Amygdala (tissue), 56 donors: ENCODE measurements at places on chromosomes 12 and 14.

- DNase-seq, result no peak
Observed at GRCh38 chr12:1436981-1437380, 157.4 kb downstream of the FBXL14 start.

- peak; percentile 83 for DNase-seq
Observed at GRCh38 chr12:53452159-53453077, 516 bp downstream of the PCBP2 start.

DNA sequence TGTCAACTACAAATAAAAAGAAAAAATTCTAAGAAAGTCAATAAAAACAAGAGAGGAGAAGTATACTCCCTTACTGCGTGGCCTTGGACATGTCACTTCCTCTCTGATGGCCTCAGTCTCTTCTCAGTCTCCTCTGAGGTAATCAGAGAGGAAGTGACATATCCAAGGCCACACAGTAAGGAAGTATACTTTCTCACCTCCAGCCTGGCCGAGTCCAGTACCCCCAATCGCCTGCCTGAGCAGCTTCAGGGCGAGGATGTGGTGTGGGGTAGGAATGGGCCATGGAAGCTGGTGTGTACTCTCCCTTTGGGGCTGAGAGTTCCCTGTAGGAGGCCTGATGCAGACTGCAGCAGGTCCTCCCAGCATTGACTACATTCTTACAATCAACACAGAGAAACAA is 15.8 kb downstream of the VDR start:
- no peak for DNase-seq

DNA sequence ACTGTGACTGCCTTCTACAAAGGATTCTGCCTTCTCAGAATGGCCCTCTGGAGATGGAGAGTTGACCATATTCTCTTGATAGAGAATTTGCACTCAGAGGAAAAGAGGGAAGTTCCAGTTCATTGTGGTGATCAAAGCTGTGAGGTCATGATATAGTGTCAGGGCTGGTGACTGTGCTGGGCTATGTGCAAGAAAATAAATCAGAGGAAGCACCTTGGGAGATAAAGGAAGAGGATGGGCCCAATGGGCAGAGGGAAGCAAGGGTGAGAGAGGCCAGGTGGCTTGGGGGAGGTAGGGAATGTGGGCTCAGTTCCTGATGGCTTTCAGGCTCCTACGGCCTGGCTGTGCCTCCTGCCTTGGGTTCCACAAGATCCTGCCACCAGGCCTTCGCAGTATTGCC is 145.8 kb downstream of the SLC8A3 start:
- no peak for DNase-seq

DNA sequence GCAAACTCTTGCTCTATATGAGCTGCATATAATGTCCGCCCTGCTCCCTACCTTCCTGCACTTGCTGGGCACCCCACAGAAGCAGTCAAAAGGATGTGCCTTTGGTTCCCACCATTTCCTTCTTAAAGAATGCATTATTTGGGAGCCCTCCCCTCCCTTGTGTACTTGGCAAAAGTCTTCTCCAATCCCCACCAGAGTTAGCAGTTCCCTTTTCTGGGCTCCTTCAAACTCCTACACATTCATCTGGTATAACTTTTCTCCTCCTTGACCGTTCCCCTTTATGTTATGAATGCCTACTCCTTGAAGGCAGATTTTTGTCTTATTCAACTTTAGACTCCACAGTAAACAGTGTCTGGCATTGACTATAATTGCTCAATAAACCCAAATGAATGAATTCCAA is 27.8 kb downstream of the AREL1 start:
- DNase-seq, result no peak

DNA sequence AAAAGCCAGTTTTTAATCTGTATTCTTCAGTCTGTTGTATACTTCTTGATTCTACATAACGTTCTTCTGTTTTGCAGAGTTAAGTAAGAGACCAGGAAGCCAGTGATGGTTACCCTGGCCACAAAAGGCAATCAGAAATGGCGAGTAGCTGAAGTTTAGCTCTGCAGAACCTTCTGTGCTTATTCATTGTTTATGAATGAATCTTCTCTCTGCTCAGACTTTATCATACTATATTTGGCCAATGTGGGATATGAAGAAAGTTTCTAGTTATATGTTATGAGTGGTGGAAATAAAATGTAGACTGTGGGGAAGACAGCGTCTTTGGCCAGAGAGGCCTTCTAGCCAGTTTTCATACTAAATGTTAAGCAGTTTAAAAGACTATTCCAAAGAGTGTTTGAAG is 249.9 kb upstream of the RGS6 start:
- no peak for DNase-seq

DNA sequence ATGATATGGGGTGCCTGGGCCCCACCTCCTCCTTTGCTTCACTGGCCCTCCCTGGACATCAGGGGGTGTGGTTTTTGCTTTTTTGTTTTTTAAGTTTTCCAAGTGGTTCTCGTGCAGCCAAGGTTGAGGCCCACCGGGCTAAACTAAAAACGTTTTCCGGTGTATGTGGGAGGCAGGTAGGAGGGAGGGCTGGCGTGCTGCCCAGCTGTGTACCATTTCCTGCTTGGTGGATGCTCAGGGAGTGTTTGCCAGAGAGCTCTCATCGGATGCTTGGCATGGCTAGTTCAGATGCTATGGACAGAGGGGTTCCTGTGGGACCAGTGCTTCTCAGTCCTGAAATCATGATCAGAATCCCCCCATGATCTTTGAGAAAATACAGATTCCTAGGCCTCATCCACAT is 246.4 kb downstream of the CACNA1C start:
- DNase-seq, result no peak

DNA sequence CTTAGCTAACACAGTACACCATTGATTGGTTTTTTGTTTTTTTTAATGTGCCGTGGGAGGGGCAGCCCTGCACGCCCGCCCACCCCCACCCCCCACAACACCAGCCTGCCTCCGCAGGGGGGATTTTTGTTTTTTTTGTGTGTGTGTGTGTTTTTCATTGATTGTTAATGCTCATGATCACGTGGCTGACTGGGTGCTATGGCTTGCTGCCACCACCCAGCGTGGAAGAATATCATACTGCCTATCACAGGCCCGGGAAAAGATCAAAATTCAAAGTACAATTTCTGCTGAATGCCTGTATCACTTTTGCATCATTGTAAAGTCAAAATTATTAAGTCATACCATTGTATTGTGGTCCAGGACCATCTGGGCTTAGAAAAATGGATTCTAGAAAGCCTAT is 8.3 kb downstream of the RESF1 start:
- DNase-seq, result no peak

DNA sequence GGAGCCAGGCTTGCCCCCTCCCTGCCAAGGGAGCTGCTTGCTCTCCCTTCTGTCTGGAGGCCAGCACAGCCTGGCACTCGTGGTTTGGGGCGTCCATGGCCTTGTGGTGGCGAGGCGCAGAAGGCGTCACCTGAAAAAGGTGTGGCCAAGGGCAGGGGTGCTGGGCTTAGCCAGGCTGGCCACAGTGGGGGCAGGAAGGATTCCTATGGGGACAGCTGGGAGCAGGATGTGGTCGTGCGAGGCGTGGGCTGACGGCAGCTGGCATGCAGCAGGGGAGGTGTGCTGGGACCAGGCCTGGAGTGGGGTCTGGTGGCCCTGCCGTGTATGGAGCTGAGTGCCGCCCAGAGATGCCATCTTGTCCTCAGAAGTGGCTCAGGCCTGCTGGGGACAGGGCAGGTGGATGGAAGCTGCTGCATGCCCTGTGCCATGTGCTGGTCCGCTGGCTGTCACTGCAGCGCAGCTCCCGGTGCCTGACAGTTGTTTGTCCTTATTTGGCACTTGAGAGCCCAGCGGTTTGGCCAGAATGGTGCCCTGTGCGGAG is 30.0 kb downstream of the SH2B3 start:
- no peak for DNase-seq

DNA sequence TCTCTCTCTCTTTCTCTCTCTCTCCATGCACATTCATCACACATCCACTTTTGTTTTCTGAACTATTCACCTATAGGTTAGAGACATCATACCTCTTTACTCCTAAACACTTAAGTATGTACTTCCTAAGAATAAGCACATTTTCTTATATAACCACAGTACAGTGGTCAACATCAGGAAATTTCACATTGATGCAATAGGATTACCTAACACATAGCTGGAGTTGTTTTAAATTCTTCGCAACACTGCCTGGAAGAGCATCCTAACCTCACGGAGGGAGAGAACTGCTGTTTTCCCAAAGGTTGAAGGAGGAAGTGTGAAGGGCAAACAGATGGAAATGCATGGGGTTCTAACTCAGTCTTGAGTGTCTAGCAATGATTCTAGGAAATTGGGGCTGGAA is 159.2 kb downstream of the SYT1 start:
- DNase-seq, result no peak

DNA sequence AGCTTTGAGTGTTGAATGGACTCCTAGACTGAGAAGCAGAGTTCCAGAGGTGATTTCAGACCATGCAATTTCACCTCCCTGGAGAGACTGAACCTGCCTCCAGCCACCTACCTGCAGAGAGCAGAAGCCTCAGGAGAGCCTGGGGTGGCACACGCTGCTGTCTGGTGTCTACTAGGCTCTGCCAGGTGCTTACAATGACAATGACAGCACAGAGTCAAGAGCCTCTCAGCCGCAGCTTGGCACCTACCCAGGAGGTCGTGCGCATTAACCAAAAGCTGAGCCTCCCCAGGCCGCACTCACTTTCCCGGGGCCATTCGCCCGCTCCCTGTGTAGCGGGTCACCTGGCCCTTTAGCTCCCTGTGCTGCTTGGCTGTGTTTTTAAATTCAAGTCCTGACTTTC is 63.2 kb downstream of the TESC start:
- DNase-seq, result no peak

- no peak for DNase-seq
Observed at GRCh38 chr12:45732250-45732649, 2.7 kb downstream of the ARID2 start.

- DNase-seq, result no peak
Observed at GRCh38 chr14:104879983-104880565, 15.0 kb downstream of the CEP170B start.

GRCh38 chr12:26740991-26741390 is 92.0 kb downstream of the ITPR2 start:
- DNase-seq, result no peak

GRCh38 chr12:100174495-100174894 is 26.1 kb upstream of the ACTR6 start:
- no peak for DNase-seq

- DNase-seq, result no peak
Observed at GRCh38 chr12:67434671-67435370, 165.7 kb downstream of the CAND1 start.

GRCh38 chr12:27549236-27549800 is 25.3 kb downstream of the PPFIBP1 start:
- no peak for DNase-seq

DNA sequence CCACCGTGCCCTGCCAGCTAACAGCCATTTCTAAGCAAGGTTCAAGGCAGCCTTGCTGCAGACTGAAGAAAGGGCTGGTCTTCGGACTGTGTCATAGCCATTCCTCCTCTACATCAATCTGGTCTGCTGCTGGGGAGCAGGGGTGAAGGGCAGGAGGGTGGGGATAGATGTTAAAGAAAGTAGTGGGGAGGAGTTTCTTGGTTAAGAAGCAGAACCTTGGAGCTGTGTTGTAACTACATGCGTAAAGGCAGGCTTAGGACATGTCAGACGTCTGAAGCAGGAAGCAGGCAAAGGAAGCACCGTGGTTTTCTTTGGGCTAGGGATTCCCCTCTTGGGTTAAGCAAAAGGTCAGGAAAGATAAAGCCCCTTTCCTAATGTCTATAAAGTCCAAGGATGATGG is 18.1 kb upstream of the NEK9 start:
- no peak for DNase-seq

- DNase-seq, result no peak
Observed at GRCh38 chr12:20368651-20369304, 441 bp downstream of the PDE3A start.

DNA sequence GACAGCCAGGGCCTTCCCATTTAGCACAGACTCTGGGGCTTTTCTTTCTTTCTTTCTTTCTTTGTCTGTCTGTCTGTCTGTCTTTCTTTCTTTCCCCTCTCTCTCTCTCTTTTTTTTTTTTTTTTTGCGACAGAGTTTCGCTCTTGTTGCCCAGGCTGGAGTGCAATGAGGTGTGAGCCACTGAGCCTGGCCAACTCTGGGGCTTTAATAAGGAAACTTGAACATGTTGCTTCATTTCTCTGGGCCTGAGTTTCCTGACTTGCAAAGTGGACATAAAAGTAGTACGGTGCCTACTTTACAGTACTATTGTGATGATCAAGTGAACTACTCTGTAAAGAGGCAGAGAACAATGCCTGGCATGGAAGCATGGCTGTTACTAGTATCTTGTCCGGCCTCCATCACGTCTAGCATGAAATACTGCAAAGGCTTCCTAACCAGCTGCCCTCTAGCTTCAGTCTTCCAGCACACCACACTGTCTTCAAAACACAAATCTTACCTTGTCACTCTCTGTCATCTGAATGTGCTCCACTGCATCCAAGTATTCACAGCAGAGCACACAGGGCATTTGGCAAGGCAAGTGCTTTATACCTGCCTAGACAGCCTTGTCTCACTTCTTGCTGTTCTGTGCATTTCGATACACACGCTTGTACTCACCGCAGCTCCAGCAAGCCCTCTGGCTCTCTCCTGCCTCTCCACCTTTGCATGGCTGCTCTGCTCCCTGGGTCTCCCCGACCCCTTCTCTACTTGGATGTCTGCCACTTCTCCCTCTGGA is 96.7 kb downstream of the IRF2BPL start:
- DNase-seq, result no peak

DNA sequence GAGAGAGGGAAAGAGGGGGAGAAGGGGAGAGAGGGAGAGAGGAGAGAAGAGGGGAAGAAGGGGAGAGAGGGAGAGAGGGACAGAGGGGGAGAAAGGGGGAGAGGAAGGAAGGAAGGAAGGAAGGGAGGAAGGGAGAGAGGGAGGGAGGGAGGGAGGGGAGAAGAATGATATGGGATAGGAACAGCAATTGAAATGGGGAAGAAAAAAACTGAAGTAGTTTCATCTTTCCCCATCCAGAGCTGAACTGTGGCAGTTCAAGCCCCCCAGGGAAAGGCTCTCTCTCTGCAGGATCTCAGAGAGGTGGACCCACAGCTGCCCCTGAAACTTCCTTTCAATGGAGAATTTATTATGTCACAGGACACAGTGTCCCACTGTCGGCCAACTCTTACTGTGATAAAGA is 136.9 kb downstream of the DPF3 start:
- no peak for DNase-seq

- DNase-seq, result no peak
Observed at GRCh38 chr14:36751106-36751505, 89.4 kb downstream of the PAX9 start.

DNA sequence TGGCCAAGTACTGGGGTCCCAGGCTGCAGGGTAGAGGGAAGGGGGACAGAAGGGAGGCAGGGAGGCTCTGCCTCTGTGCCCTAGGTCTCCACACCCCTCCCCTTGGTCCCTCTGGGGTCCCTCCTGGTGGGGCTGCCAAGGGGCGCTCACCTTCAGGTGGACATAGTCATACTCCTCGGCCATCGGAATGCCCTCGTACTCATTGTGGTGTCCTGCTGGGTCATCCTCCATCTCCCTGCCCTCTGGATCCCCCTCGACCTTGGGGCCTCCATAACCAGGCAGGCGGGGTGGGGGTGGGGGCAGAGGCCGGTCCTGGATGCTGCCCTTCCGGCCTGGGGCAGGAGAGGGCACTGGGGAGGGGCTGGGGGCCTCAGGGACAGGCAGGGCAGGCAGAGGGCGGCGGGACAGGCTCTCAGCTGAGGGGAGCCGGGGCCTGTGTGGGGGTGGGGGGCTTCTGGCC is 5.8 kb downstream of the EFS start:
- DNase-seq, result no peak
